ENCODE measurements at places on chromosomes 13 and 19.
A peak's percentile ranks its signal among the peaks of the same experiment; 100 is the strongest.

- DNase-seq = no peak
These were observed 198.0 kb upstream of the HTR2A start for GRCh38 chr13:47094734-47095434.

GRCh38 chr13:29893438-29893837, 43.0 kb upstream of the UBL3 start:
- no peak for DNase-seq

DNA sequence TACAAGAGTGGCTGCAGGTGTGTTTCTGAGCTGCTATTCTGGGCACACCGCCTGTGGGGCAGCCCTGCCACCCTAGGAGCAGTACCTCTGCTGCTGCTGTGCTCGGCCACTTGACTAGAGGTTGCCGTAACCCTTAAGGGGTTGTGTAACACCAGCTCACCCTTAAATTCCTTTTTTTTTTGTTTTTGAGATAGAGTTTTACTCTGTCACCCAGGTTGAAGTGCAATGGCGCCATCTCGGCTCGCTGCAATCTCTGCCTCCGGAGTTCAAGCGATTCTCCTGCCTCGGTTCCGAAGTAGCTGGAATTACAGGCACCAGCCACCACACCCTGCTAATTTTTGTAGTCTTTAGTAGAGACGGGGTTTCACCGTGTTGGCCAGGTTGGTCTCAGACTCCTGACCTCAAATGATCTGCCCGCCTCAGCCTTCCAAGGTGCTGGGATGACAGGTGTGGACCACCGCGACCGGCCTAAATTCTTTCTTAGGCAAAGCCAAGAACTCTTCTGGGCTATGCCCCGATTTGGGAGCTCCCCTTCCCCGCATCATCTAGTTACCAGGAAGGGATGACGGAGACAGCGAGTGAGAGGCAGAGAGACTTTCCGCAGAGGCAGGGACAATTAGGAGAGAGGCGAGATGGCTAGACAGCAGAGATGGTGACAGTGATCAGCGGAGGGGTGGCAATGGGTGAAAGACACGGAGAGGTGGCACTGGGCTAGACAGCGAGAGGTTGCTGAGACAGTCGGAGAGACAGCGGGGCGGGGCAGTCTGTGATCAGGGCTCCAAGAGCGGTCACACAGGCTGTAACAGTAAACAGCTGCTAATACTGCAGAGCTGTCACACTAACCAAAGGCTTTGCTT, 4.4 kb upstream of the LILRA5 start:
- no peak for DNase-seq

GRCh38 chr19:56252699-56253422, 19.7 kb upstream of the EDDM13 start:
- DNase-seq = peak; percentile 86

GRCh38 chr19:2476451-2477140, 669 bp downstream of the GADD45B start:
- DNase-seq = peak; percentile 64

- no peak for DNase-seq
These were observed 23.0 kb downstream of the CUL4A start for GRCh38 chr13:113232208-113233003.

- no peak for DNase-seq
These were observed 13.9 kb downstream of the RABAC1 start for GRCh38 chr19:41945135-41945766.

DNA sequence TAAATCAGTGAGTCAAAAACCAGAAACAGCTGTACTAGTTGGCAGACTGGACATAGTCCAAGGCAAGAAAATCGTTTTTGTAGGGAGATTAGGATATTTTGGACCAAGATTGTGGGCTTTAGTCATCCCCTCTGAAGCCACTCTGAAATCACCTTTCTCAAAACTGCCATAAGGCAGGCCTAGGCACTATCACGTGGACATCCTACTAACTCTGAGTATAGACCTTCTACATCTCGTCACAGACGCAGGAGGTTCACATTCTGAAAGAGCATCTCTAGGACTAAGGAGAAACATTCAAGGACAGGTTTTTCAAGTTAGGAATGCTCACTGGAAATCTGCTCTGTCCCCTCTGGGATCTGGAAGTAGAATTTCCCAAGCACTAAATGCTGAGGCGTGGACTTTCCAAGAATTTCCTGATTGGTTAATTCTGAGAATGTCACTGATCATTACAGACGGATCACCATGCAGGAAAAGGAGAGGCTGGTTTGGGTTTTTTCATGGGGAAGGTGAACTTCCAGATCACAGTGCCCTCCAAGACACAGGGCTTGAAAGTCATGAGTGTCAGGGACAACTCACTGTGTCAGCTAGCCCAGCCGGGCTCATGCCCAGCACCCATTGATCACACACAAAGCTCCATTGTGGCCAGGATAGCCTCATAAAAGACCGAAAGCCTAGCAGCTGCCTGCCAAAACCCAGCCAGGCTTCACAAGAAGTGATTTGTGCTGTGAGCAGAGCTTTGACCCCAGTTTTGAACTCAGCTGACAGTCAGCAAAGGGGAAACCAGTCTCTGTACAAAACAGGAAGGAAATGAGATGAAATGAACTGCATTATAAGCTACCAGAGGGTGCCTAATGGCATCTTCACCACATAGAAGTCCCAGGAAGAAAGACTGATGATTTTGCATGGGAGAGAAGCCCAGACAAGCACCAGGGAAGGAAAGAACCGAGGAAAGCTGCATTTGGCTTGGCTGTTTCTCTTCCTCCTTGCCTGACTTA, 2.7 kb upstream of the RUBCNL start:
- DNase-seq = no peak

DNA sequence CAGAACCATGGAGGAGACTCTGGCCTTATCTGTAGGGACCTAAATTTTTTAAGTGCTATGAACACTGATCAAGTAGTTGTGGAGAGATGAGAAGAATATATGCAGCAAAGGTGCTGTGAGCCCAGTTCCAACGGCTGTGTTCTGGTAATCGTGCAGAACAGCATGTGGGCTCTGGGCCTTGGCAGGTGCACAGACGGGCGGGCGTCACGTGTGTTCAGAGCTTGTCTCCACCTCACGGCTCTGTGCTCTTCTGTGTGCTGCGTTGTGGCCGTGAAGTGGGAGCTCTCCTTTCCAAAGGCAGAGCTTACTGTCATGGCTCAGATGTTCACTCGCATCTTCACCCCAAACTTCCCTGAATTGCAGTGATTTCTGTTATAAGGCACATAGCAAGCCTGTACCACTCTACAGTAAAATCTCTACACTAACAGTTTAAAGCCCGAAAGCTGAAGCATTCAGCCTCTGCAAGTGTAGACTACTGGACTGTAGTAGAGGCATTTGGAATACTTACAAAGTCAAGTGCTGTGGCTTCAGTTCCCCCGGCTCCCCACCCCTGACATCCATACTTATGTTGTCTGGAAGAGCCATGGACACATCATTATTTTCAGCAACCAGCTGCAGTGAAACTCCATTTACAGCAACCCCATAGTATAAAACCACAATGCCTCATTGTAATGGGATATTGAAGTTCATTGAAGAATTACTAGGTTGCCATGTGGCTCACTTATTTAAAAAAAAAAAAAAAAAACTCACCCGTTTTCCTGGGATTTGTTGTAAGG, 27.5 kb upstream of the TEX29 start:
- no peak for DNase-seq

DNA sequence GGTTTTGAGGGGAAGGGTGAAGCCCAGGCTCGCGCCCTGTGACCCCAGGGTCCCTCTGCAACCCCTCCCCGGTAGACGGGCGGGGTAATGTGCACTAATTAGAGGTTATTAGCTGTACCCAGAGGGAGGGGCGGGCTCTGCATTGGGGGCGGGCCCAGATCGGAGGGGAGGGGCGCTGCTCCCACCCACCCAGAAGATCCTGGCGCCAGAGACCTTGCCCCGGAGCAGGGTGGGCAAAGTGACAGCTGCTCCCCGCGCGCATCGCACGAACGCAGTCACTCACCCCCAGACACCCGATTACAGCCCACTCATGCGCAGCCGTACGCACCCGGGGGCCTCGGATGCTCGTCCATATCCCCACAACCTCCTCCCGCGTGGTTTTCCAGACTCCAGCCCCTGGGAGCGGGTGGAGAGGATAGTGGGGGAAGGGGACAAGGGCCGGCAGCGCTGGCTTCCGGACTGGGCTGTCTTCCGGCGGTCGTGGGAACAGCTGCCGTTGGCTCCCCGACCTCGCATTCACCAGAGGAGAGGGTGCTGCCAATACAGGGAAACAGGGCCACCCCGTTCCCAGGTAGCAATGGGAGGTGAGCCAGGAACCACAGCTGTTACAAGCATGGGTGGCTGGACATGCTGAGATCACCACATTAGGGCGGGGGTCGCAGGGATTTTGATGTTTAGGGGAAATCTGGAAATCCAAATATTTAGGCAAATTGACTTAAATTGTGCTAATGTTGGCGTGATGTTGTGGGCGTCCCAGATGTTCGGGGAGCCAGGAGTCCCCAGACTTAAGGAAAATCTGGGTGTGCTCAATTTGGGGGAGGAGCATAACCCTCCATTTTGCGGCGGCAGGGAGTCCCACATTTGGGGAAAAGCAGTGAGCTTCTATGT, 2.9 kb upstream of the HOOK2 start:
- peak; percentile 90 for DNase-seq

DNA sequence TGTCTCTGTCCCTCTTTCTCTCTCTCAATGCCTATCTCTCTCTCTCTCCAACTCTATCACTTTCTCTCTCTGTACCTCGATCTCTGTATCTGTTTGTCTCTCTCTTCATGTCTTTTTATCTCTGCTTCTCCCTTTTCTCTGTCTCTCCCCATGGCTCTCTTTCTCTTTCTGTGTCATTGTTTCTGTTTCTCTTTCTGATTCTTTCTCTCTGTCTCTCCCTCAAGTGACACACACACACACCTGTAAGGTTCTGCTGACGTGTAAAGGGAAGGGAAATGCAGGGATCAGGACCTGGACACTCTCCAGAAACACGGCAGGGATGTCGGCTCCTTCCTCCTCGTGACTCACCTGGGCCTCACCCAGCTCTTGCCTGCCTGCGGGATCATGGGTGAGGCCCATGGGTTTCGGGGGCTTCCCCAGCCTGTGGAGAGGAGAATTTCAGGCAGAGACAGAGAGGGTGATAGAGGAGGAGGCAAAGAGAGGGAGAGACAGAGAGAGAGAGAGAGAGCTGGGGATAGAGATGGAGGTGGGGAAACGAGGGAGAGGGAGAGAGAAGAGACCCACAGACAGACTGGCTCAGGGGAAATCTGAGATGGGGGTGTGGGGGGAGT, 5.4 kb upstream of the PLAUR start:
- peak; percentile 48 for DNase-seq

DNA sequence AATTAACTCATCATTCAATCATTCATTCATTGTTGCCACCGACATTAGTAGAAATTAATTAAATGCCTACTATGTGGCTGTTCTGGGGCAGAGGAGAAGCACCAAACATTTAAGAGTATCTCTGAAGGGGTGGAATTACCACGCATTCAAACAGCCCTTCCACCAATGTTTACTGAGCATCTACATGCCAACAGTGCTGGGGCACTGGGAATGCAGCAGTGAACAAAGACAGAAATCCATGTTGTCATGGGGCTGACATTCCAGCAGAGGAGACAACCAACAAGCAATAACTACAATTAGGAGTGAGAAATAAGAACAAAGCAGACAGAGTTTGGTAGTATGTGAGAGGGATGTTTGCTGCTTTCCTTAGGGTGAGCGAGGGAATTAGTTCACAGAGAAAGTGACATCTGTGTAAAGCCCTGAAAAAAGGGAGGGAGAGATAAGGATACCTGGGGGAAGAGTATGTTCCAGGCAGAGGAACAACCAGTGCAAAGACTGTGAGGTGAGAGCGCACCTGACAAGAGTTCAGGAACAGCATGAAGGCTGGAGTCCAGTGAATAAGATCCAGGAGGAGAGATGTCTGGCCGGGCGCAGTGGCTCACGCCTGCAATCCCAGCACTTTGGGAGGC, 1.3 kb upstream of the PAK4 start:
- no peak for DNase-seq

DNA sequence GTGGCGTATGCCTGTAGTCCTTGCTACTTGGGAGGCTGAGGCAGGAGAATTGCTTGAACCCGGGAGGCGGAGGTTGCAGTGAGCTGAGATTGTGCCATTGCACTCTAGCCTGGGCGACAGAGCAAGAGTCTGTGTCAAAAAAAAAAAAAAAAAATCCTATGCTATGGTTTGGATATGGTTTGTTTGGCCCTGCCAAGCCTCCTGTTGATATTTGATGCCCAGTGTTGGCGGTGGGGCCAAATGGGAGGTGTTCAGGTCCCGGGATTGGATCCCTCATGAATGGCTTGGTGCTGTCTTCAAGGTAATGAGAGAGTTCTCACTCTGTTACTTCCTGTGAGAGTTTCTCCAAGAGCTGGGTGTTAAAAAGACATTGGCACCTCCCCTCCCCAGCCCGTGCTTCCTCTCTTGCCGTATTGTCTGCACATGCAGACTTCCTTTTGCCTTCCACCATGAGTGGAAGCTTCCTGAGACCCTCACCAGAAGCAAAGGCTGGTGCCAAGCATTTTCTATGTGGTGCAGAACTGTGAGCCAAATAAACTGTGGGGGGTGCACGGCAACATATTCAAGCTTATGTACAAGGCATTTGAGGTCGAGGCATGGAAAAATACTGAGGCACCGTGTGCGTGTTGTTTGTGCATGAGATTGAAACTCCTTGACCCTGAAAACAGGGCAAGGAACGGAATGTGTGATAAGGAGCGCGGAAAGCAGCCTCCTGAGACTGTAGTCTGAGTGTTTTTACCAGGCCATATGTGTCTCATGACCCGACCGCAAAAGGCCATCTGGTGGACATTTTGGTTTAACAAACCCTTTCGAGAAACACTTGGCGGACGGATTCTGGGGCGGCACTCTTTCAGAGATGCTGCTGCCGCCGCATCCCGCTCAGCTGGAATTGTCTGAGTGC, 7.3 kb downstream of the SIGLEC9 start:
- peak; percentile 86 for DNase-seq

GRCh38 chr13:73608157-73608516, 526.1 kb downstream of the KLF12 start:
- DNase-seq = no peak

GRCh38 chr19:16988661-16989060, 37.9 kb downstream of the CPAMD8 start:
- no peak for DNase-seq

DNA sequence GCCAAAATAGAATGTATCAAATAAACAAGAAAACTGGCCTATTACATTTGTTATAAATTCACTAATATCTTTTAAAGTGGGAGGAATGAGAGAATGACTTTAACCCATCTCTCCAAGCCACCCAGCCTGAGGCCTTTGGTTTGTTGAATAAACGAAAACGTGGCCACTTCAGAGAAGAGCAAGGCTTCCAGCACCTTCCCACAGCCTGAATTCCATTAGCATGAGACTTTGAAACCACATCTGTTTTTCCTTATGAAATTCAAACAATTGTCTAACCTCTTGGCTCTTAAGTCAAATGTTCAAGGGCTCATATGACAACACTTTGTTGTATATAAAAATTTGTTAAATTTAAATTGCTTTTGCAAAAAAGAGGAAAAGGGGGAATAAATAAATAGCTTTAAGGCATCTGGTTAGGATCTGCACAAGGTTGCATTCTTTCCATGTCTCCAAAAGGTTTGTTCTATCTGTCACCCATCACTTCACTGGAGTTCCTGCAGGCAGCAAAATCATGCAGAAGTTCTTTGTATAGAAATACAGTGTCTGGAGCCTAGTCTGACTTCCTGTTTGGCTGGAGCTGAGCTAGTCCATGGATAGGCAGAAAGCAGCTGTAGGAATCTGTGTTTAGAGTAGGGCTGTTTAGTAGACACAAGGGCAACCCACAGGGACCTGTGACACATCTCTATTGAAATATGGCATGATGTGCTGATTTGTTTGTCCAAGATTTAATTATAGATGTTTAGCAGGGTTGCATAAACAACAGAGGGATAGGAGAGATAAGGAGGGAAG, 502.3 kb downstream of the KCTD12 start:
- DNase-seq = peak; percentile 89

Measured in fibroblast of pulmonary artery (primary cell).